ENCODE measurements at places on chromosomes 7 and 10. TPM values are rescaled to one million over a fixed set of nuclear protein-coding genes. Genes with fewer than 3 reads are reported as not detected.

GRCh38 chr10:60735244-60735643 lies 43.0 kb upstream of the CDK1 start:
- DNase-seq = no peak

GRCh38 chr7:139698278-139698677 lies 79.5 kb downstream of the HIPK2 start:
- no peak for DNase-seq

DNA sequence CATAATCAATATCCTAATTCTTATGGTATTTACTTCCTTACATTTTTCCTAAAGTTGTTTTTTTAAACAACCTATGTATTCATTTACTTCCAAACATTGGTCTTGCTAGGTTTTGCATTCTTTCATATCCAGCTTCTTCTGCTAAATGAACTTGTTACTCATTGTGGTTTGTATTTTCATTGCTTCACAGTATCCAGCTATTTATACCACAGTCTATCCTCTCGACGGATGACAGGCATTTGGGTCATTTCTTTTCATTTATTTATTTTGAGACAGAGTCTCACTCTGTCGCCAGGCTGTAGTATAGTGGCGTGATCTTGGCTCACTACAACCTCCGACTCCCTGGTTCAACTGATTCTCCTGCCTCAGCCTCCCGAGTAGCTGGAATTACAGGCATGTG lies 66.8 kb downstream of the CCDC6 start:
- no peak for DNase-seq

- DNase-seq = peak; percentile 86
Measured at GRCh38 chr10:61835069-61835945, 66.2 kb upstream of the ARID5B start.

GRCh38 chr7:154672659-154673415 lies 330.1 kb downstream of the PAXIP1 start:
- DNase-seq = no peak

ECHDC3 gene
- 17.0 TPM for total RNA-seq

GRCh38 chr10:46232084-46232483 lies 54.7 kb upstream of the ANTXRL start:
- no peak for DNase-seq

ACTL6B gene
- total RNA-seq = not detected

Data from skin of body (tissue), 3 donors.